Thyroid gland (tissue), 4 donors: ENCODE measurements at places on chromosomes 5 and 9.

DNA sequence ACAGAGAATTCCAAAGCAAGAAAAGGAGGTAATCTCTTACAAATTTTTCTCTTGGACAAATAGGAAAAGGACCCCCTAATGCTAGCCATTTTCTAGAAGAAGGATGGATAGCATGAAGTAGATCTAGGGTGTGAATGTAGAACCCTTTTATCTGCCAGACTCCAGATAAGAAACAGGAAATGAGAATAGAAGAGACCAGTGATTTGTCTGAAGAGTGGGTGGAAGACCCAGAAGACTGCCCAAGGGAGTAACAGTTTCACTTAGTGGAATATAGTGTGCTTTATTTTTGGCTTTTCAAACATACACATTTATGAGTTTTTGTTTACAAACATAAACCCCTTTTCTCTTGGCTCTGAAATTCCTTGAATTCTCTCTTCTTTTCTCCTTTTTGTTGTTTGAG lies 25.0 kb downstream of the ECM2 start:
- no peak for DNase-seq

DNA sequence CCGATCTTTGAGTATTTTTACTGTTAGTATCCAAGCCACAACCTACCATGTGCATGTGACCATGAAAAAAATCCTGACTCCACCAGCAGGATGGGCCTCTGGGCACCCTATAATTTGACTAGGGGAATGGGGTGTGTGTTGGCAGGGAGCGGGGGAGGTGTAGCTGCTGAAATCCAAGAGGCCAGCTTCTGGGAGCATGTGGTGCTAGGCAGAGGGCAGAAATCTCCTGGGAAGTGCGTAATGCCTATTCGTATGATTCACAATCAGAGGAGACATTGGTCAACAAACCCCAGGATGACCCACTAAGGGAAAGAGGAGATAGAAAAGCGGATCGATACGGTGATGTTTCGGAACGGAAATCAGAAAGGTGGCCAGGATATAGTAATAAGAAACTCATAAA lies 149.9 kb downstream of the ARSB start:
- no peak for DNase-seq

DNA sequence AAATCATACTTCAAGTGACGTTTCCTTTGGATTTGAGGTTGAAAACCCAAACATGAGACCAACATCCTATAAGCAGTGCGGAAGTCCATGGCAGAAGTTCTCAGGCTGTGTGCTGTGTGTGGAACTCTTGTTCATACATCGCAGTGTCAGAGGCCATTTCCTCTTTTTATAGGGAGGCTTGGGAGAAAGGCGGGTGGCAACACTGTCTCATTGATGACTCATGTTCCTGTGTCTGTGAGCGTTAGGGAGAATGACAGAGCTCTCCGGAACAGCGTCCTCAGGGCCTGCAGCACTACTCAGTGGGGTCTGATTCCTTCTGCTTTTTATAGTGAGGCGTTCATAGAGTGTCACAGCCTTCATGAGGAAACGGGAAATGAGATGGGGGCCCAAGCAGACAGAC lies 98.8 kb upstream of the BASP1 start:
- no peak for DNase-seq

GRCh38 chr5:132556153-132556762 lies 519 bp upstream of the RAD50 start:
- no peak for DNase-seq

DNA sequence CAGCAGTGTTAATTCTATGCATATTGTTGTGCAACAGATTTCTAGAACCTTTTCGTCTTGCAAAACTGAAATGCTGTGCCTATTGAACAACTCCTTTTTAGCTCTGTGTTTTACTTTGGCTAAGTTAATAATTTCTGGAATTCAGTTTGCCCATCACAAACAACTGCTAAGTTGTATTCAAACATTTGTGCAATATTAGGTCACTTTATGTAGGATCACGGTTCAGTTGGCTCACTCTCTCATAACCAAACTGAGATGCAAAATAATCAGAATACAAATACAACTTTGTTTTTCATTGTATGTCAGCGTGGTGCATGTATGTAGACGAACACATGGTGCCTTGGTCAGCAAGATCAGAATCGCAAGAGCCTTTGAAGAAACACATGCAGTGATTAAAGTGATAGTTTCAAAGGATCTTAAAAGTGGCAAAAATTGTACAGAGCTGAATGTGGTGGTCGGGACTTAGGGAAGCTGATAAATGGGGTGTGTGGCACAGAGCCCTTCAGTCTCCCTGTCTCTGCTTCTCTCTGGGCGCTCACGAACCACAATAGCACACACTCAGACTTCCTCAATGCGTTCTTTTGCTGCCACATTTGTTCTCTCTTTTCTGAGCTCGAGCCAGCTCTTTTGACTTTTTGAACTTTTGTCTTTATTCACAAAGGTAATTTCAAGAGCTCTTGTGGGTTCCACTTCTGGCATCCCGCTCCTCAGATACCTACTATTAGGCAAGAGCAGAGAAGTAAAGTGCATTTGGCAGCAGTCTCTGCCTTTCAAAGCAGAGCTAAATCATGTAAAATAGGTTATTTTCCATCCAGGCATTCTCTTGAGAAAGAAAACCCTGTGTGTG lies 112.4 kb upstream of the CTSL start:
- DNase-seq = peak; percentile 86

GRCh38 chr5:98999631-99000030 lies 70.8 kb upstream of the CHD1 start:
- no peak for DNase-seq

GRCh38 chr5:113081881-113082546 lies 105.4 kb downstream of the DCP2 start:
- DNase-seq = peak; percentile 74

DNA sequence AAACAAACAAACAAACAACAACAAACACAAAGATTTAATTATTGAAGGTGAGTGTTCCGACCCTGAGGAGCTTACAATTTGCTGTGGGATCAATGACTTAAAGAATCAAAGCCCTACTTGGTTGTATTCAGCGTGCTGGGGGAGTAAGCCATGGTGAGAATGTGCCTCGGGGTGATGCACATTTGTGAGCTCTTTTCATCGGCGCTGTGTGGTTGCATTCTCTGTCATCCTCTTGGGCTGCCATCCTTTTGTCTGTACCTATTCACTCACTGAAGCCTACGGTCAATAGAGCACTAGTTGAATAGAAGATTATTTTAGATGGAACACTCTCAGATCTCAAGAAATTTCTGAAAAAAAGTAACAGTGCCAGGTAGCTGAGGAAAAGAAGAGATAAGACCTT lies 203.9 kb downstream of the CTNND2 start:
- DNase-seq = no peak

DNA sequence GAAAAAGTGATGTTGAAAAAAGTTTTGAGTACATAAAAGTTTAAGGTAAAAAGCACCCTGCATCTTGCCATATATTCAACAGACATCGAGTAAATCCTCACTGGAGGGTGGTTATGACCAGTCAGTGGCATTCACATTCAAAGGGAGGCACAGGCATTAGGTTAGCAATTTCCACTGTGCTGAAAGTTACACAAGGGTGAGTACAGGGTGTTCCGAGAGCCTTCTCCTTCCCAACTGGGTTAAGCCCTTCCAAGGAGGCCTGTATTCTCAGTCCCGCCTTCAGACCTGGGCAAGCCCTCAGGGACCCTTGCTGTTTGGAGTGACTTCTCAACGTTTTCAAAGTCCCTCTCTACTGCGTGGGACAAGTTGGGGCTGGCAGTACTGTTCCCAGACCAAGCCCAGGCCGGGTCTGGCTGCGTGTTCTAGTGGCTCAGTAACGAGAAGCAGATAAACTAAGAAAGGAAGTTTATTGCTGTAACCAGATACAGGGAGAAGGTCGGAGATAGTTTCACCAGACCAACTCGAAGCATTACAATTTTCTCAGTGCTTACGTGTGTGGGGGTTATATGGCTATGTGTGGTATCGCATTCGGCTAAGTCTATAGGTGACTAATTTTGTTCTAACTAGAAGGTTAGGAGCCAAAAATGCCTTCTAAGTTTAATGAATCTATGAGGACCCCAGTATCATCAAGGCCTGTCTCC lies 13.0 kb upstream of the SETX start:
- no peak for DNase-seq

GRCh38 chr5:96455789-96456188 lies 22.7 kb upstream of the PCSK1 start:
- no peak for DNase-seq

DNA sequence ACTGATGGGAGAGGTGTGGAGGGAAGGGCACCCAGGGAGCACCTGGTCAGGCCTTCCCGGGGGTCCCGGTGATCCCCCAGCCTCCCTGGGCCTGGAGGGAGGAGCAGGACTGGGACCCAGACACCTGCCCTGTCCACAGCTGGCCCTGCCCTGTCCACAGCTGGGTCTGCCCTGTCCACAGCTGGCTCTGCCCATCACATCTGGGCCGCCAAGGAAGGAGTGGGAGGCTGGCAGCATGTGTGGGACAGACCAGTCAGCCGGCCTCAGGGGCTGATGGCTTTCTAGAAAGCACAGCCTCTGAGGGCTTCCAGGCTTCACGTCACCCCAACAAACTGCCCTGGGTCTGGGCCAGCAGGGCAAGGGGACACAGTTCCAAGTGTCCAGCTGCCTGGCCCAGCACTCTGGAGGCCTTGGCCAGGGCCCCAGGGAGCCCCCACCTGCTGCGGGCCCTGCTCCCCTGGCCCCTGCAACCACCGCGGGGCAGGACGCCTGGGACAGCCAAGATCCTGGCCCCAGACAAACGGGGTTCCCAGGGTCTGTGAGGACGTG lies 12.2 kb downstream of the DNLZ start:
- no peak for DNase-seq

DNA sequence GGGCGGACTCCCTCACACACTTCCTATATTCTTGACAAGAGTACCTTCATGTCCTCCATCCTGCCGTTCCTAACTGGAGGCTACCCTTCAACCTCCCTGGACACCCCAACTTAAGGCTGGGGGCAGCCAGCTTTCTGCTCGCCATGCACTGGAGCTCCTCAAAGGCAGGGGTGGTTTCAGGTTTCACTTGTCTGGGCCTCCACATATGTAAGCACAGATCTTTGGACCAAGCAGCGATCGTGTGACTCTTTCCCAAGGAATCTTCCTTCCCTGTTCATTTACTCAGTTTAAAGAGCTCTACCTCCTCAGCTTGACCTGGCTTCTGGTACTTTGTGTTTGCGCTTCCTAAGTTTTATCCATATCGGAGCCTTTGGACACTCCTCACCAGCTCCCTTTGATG lies 34.2 kb upstream of the TRPC7 start:
- DNase-seq = no peak

DNA sequence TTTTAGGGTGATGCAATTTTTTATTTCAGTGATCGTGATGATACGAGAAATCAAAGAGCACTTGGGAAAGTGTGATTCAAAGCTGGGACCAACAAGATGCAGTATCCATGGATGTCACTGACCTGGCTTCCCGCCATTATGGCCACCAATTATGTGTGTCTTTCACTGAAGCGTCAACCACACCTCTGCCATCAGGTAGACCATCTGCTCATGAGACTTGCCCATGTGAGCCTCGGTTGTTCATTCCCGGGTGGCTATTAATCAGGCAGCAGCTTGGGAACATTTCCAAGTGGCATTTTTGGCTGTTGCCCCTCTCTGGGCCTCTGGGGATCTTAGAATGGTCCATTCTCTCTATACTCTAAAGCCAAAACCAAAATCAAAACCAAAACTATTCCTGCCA lies 436.0 kb upstream of the ADAMTSL1 start:
- no peak for DNase-seq

- DNase-seq = peak; percentile 91
These were observed at the start of gene CCNO for GRCh38 chr5:55232985-55233928. TSS of gene CCNO (minus strand) at chr5:55233608. CDS start at chr5:55233523, 85 bp downstream.

DNA sequence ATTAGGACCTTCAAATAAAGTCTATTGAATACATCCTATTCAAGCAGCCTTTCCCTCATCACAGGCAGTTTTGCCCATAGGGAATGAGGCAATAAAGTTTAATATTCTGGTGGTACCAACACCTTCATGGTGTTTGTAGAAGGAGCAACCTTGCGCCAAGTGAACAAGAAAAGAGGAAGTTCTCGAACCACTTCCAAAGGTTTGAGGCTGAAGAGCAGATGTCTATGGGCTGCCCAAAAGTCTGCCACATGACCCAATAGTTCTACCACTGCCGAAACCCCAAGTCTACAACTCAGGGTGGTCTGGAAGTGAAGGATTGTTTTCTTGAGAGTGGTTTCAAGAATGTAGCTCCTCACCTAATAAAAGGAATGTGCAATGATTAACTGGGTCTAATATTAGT lies 123.1 kb downstream of the NPR3 start:
- no peak for DNase-seq

DNA sequence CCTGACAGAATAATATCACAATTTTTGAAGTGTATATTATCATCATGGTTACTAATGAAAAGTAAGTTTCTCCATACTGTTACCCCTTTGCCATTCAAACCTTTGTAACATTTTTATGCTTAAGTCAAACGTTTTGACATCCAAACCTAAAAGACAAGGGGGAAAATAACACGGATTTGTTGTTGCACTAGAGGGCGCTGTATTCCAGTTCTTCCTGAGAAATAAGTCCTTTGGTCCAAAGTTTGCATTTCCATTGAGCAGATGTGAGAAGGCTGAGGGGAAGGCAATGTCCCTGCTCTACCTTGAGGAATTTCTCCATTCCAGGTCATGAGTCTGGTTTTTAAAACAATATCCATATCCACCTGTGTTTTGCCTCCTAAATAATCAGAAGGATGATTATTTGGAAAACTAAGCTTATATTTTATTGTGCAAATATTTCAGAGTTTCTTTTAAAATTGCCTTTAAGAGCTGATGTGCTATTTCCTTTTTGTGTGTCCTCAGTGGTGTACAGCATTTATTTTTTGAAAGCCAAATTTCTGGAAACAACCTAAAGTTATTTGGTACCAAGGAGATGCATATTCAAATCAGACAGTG lies 9.7 kb downstream of the LECT2 start:
- peak; percentile 51 for DNase-seq

DNA sequence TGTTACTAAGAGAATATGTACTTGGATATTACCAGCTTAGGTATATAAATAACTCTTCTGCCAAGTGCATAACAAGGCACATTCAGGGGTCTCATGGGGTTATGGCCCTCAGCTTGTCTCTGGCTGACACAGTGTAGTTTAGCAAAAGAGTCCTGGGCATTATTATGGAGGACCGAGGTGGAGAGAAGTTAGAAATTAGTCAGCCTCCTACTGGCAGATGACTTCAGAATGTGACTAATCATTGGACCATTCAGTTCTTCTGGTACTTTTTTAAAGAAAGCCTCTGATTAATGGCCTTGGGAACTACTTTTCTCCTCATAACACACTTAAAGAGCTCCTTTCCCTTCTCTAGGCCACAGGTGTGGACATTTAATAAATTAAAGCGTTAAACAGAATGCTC lies 178.9 kb downstream of the SH3GL2 start:
- no peak for DNase-seq

DNA sequence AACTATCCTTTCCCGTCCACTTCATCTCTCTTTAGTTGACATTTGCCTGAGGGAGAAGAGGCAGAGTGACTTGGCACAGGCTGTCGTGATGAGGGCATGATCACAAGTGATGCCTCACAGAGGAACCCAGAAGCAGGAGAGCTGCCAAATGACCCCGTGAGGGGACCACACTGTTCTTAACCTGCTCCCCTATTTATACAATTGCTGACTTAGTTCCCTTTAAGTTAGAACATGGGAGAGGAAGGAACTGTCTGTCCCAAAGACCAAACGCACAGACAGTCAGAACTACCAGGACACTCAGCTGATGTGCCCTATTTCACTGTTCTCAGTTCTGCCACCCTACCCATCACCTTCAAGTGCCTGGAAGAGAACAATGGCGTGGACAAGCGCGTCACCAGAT lies 73.7 kb downstream of the SLC1A3 start:
- DNase-seq = peak; percentile 13

GRCh38 chr9:131405858-131406537 lies 12.1 kb downstream of the PRRC2B start:
- no peak for DNase-seq
